Non-pigmented ciliary epithelial cell (primary cell): ENCODE measurements at places on chromosomes 6 and 20.
A peak's percentile ranks its signal among the peaks of the same experiment; 100 is the strongest.

DNA sequence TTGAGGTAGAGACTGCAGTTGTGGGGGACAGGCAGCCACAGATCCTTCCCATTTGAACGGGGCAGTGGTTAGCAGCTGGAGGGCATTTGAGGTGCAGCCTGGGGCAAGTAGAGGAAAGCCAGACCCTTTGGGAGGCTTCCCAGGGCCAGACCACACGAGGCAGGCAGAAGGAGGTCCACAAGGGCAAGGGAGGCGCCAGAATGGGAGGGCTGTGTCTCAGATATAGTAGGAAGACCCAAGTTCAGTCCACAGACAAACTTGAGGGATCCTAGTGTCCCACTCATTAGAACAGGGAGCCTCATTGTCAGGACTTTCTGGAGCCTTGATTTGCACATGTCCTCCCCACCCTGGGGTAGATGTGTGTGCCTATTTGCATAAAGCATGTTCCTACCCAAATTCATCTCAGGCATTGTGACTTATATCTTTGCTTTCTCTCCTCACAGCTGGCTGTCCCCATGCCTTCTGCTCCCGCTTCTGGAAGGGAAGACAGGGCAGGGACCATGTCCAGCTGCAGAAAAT is 166.0 kb downstream of the VEGFA start:
- DNase-seq, result no peak

DNA sequence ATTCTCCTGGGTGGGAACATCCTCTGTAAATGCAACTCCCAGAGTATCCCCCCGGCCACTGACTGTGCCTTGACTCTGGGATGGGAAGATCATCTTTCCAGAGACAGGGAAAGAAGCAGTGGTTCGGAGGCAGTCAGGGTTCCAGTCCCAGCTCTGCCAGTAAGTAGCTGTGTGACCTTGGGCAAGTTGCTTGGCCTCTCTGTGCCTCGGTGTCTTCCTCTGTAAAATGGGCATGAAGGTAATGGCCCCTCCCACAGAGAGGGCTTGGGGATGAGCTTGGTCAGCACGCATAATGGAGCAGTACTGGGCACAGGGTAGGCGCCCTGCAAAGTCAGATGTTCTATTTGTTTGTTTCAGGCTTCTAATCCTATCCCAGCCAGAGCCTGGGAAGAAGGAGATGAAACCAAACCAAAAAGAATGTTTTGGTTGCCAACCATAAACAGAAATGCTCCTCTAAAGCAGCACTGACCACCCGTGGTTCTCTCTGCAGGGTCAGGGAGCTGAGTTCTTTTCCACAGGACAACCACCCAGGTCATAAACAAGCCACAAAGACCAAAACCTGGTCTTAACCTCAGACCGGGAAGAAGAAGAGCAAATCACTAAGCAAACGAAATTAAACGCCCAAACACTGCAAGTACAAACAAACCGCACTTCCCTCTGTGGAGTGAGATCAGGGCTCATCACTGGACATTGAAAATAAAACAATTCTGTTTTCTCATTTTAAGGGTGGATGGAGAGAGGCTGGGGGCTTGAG is 381.0 kb upstream of the SULF2 start:
- DNase-seq, result no peak

DNA sequence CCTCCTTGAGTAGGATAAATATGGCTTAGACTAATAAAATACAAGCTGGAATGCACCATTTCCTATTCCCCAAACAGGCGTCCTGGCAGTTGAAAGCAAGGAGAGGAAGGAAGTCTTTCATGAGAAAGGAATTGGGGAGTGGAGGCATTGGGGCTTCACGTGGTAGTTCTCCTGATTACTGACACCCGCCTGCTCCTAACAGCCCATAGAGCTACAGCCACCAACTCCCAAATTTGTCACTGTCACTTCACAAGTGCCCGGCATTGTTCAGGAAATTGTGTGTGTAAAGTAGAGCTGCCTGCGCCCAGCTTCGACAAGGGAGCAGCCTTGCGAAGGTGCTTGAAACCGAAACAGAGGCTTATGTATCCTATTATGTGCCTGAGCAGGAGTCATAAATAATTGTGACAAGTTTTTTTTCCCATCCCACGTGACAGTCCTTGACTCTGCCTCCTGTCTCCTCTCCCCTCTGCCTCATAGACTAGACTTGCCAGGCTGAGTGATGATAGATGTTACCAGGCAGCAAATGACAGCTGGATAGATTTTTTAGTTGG is 301.7 kb upstream of the ZFP64 start:
- DNase-seq, result no peak

DNA sequence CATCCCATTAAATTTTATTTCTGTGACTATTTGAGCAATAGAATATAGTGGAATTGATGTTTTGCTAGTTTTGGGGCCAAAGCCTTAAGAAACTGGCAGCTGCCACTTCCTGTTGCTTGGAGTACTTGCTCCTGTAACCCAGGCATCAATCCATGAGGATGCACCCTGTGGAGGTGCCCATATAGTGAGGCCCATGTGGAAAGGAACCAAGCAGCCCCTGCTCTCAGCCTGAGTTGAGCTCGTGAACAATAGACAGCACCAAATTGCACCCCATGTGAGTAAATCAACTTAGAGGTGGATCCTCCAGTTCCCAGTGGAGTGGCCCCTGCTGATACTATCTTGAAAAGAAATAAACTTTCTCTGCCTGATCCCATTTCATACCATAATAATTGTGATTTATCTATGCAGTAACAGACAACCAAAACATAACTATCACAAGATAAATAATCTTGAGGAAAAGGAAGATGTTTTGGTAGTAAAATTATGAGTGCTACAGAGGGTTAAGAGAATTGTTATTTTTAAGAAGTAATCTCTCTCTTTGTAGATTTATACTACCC is 481.9 kb downstream of the TBC1D32 start:
- DNase-seq, result no peak

DNA sequence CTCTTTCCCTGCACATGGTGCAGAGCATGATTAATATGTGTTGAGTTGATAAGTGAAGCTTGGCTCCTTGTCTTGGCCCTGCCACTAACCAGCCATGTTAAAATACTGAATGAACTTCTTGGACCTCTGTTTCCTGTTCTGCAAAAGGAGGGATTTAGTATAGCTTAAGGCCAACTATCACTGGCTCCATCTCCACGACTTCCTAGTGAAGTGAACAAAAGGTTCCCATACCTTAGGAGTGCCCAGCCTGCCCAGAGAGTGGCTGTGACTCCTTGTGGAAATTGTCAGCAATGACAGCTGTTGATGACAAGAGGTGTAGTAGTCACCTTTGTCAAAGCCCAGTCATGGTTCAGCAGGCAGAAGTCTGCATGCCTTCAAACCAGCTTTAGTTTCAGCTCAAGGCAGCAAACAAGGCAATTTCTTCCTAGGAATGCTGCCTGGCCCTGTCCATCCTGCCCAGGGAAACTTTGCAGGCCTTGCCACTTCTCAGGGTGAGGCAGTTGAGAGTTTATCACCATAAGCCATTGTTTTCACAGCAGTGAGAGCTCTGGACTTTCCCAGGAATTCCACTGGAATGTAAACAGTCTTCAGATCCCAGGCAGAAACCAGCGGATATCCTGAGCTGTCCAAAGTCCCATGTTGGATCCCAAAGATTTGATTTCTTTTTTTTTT is 169.7 kb upstream of the TNFAIP3 start:
- DNase-seq, result no peak

- no peak for DNase-seq
Observed at GRCh38 chr20:48350313-48350988, 477.3 kb downstream of the PREX1 start.

DNA sequence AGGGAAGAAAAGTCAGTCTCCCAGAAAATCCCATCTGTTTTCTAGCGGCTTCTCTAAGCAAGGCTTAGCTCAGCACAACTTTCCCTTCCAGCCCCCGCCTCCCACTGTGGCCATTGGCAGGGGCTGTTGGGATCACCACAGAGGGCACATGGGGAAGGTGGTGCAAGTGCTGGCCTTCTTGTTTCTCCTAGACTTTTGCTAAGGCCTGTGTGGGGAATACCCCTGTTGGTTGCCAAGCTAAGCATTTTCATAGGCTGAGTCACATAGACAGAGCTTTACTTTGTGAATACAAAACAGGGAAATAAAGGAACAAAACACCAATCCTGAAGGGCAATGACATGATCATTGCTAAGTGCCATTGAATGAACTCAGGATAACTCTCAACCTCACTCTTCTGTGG is 32.4 kb upstream of the TIAM2 start:
- peak; percentile 52 for DNase-seq

DNA sequence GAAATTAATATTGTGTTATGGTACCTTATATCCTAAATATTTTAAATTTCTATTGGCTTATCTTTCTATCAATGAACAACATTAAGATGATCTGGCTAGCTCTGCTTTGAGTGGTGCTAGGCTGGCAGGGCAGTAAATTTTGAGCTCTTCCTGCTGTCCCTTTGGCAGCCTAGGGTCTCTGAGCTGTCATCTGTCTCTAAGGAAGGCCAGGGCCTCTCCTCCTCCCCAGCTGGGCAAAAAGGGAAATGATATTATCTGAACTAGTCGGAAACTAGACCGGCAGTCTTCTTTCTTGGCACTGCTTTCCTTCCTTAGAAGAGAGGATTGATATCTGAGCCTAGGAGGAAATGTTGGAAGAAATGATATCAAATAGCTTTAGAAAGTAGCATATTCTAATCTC is 176.7 kb upstream of the BTBD3 start:
- DNase-seq, result no peak

DNA sequence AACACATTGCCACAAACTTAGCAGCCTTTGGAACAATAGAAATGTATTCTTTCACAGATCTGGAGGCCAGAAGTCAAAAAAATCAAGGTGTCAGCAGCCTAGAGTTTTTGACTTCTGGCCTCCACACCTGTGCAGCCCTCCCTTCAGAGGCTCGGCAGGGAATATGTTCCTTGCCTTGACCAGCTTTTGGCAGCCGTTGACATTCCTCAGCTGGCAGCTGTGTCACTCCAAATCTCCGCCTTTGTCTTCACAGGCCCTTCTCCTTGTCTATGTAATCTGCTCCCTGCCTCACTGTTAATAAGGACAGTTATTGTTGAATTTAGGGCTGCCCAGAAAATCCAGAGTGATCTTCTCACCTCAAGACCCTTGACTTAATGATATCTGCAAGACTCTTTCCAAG is 17.2 kb upstream of the AHI1 start:
- DNase-seq, result no peak

- DNase-seq, result no peak
Observed at GRCh38 chr6:35014786-35015185, 125.7 kb downstream of the ANKS1A start.

- no peak for DNase-seq
Observed at GRCh38 chr6:162730502-162730901, 2.7 kb downstream of the PACRG start.

- no peak for DNase-seq
Observed at GRCh38 chr6:143839196-143839595, 3.9 kb upstream of the LTV1 start.

DNA sequence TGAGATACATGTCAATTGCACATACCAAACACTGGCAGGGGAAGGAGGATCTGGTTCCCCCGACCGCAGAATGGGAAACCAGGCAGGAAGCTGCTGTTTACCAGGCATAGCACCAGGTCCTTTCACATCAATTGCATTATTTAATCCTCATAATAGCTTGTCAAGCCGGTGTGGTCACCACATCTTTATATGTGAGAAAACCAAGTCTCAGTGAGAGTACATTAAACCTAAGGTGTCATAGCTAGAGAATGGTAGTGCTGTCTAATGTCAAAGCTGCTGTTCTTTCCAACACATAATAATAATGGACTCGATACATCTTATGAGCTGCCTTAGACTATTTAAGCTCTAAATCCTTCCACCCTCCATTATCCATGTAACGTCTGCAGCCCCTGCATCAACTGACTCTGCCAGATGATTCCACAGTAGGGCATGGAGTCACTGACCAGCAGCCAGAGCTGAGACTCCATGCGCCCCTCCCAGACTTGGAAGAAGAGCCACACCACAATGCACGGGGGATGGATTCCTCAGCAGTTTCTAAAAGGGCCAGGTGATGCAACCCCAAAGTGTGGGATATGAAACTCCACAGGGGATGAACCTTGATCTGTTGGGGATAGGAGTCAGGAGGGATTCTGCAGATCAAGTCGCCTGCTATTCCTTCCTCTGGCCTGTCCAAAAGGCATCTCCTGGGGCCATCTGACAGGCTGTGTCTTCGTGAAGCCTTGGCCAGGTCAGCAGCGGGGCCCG is 71.8 kb downstream of the GPR6 start:
- DNase-seq, result no peak

DNA sequence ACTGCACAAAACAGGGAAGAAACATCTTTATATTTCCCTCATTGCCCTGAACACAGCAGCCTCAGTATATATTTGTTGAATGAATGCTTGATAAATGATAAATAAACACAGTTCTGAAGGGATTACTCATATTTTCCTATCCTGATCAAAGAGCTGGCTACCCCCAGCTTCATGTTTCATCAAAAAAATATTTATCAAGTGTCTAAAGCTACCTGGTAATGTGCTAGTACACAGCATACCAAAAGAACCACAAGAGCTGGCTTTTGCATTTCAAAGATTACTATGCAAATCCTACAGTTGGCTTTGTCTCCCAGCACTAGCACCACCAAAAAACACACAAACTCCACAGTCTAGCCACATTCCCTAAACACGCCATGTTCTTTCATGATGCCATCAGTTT is 130.0 kb downstream of the BTBD9 start:
- peak; percentile 85 for DNase-seq

GRCh38 chr6:53937461-53937860 is 142.7 kb downstream of the LRRC1 start:
- DNase-seq, result no peak

DNA sequence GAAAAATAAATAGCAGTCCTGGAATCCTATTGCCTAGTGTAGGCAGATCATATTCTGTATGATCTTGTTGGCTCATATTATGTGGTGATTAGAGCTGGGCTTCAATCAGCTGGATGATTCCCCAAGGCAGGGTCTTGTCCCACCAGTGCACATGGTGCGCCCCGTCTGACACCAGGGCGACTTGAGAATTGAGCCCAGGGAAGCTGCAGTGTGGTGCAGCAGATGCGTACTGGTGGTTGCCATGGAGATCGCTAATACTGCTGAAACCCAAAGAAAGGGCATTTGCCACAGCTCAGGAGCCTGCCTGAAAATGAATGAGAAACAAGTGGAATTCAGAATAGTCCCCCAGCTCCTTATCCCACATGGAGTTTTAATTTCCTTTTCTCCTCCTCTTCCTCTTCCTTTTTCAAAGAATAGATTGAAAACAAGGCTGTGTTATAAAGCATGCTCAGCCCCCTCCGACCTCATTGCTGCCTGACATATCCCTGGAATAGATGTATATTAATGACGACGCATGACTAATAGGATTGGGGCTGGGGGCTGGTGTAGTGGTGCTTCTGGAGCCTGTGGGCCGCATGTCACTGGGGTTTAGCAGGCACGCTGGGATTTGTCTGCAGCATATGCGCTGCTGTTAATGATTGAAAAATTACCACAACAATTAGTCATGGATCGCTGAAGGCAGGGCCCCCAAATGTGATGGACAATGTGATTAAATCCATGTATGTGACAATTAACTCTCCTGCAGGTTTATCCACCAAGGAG is 210.5 kb downstream of the FARS2 start:
- DNase-seq, result no peak

DNA sequence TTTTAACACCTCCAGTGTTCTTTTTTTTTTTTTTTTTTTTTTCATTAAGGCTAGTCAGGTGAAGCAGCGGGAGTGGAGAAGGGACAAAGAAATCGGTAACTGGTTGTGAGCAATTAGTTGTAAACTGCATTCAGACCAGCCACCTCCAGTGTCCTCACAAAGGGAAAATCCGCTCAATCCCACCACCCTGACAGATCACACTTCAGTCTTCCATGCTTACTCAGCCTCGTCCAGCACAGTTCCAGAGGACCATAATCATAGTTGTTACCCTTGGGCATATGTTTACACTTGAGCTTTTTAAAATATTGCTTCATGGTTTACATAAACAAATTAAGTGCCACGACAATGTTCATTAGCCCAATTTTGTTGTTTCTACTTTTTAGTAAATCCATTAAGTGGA is 10.2 kb downstream of the DYNLRB1 start:
- DNase-seq, result no peak

- DNase-seq, result peak; percentile 24
Observed at GRCh38 chr6:42547407-42548329, 16.2 kb upstream of the UBR2 start.
